Epithelial cell of alveolus of lung (primary cell): ENCODE measurements at places on chromosomes 7 and 10. TPM values are rescaled to one million over a fixed set of nuclear protein-coding genes. Genes with fewer than 3 reads are reported as not detected.

Gene WAPL
- total RNA-seq = 22.5 and 27.9 TPM in 2 replicates

Gene ELN
- total RNA-seq = 2.3 and 16.4 TPM in 2 replicates

Gene AOC1
- not detected in 2 replicates for total RNA-seq

Gene MPP7
- 1.3 TPM in 1 of 2 replicates, not detected in the other for total RNA-seq

Gene CNPY1
- not detected in 2 replicates for total RNA-seq

Gene FOXP2
- 1.4 and 10.7 TPM in 2 replicates for total RNA-seq

Gene TMUB1
- 55.1 and 58.2 TPM in 2 replicates for total RNA-seq

Gene XRCC2
- 1.2 and 2.1 TPM in 2 replicates for total RNA-seq

Gene BNIP3
- total RNA-seq = 202 and 344 TPM in 2 replicates

Gene IFRD1
- 22.2 and 32.3 TPM in 2 replicates for total RNA-seq
